ENCODE measurements at places on chromosomes 4 and X. TPM values are rescaled to one million over a fixed set of nuclear protein-coding genes. Genes with fewer than 3 reads are reported as not detected.
A peak's percentile ranks its signal among the peaks of the same experiment; 100 is the strongest.

GRCh38 chr4:101221294-101221693 lies 126.0 kb downstream of the PPP3CA start:
- H3K4me1 ChIP-seq = peaks cover 12% of the 10 kb centered on the region
- no peak overlapping the region for H3K4me3 ChIP-seq
- H3K27ac ChIP-seq = no peak overlapping the region
- no peak for DNase-seq
- H3K27me3 ChIP-seq = no peaks in the 10 kb centered on the region

GRCh38 chr4:54308110-54308509 lies 79.0 kb downstream of the PDGFRA start:
- no peaks in the 10 kb centered on the region for H3K36me3 ChIP-seq
- no peak overlapping the region for H3K27ac ChIP-seq
- H3K4me1 ChIP-seq = no peaks in the 10 kb centered on the region

DNA sequence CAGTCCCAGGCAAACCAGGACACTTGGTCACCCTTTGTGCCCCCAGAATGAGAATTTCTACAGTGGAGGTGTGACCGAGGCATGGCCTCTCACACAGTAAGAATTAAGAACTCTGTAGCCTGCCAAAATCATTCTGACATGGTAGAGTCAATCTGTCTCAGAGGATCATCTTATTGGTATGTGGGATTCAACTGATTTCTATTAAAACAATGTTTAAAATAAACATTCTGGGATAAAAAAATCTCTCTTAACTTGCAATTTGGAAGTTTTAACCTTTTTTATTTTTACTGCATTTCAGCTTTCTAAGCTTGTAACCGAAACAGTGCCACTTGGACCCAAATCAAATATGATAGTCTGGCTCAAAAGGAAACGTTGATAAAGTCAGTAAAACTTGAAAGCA lies 165.4 kb upstream of the LDB2 start:
- no peak overlapping the region for H3K4me3 ChIP-seq
- no peaks in the 10 kb centered on the region for H3K36me3 ChIP-seq
- H3K4me1 ChIP-seq = peaks cover 9% of the 10 kb centered on the region
- DNase-seq = no peak
- H3K27ac ChIP-seq = no peak overlapping the region
- H3K27me3 ChIP-seq = no peaks in the 10 kb centered on the region

Gene GLOD5
- not detected for total RNA-seq

Gene IBSP
- 0.16 TPM for total RNA-seq

- no peak overlapping the region for H3K4me3 ChIP-seq
- no peaks in the 10 kb centered on the region for H3K36me3 ChIP-seq
- peak; percentile 34 for DNase-seq
- no peak overlapping the region for H3K27ac ChIP-seq
- peaks cover 56% of the 10 kb centered on the region for H3K4me1 ChIP-seq
- no peaks in the 10 kb centered on the region for H3K27me3 ChIP-seq
Measured at GRCh38 chr4:139144161-139144859, 32.7 kb downstream of the ELF2 start.

- no peak overlapping the region for H3K27ac ChIP-seq
- H3K27me3 ChIP-seq = no peaks in the 10 kb centered on the region
- no peak for DNase-seq
- H3K4me1 ChIP-seq = no peaks in the 10 kb centered on the region
- H3K4me3 ChIP-seq = no peak overlapping the region
Measured at GRCh38 chrX:146614663-146615478, 194.7 kb upstream of the CXorf51B start.

GRCh38 chr4:71472946-71473345 lies 134.1 kb downstream of the SLC4A4 start:
- H3K4me1 ChIP-seq = no peaks in the 10 kb centered on the region
- no peak for DNase-seq
- H3K27me3 ChIP-seq = no peaks in the 10 kb centered on the region
- no peaks in the 10 kb centered on the region for H3K36me3 ChIP-seq
- H3K27ac ChIP-seq = no peak overlapping the region
- no peak overlapping the region for H3K4me3 ChIP-seq

- H3K27me3 ChIP-seq = no peaks in the 10 kb centered on the region
- peaks cover 14% of the 10 kb centered on the region for H3K4me1 ChIP-seq
- H3K27ac ChIP-seq = no peak overlapping the region
- H3K4me3 ChIP-seq = no peak overlapping the region
- DNase-seq = no peak
- H3K36me3 ChIP-seq = no peaks in the 10 kb centered on the region
Measured at GRCh38 chr4:183095199-183095512, 3.9 kb upstream of the WWC2 start.

DNA sequence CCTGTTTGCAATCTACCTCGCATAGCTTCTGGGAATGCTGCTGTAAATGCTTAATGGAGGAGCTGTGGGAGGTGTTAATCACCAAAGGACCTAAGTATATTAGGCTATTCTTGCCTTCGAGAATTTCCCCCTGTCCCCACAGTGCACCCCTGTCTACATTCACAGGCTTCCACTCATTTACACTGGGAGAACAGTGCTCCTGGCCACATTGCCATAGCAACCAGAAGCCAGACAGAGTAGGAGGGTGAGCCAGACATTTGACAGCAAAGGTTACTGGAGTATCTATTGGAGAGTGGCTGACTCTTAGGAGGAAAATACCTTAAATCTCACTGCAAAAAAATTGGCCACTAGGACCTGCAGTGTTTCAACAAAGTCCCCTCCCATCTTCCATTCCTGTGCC lies 185.9 kb upstream of the PBDC1 start:
- no peaks in the 10 kb centered on the region for H3K4me1 ChIP-seq
- H3K4me3 ChIP-seq = no peak overlapping the region
- H3K27ac ChIP-seq = no peak overlapping the region

DNA sequence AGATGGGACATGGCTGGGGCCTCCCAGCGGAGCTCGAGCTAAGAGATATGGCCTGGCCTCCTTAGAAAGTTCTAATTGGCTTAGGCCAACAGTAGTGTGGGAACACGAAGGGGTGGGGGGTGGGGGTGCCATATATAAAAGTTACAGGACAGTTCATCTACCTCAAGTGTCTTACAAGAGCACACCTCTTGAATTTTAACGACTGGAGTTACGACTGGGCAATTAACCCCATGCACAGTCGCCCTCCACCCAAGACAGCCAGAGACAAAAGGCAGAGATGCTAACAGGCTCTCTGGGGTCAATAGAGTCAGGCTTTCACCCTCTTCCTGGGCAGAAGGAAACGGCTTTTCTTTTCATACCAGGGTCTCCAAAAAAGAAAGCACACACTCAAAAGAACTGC lies 302.2 kb downstream of the BCOR start:
- no peak for DNase-seq
- no peaks in the 10 kb centered on the region for H3K36me3 ChIP-seq
- no peak overlapping the region for H3K27ac ChIP-seq
- no peaks in the 10 kb centered on the region for H3K4me1 ChIP-seq
- H3K4me3 ChIP-seq = no peak overlapping the region
- no peaks in the 10 kb centered on the region for H3K27me3 ChIP-seq

- no peak overlapping the region for H3K4me3 ChIP-seq
- no peaks in the 10 kb centered on the region for H3K36me3 ChIP-seq
- no peak for DNase-seq
- no peaks in the 10 kb centered on the region for H3K27me3 ChIP-seq
- no peaks in the 10 kb centered on the region for H3K4me1 ChIP-seq
- H3K27ac ChIP-seq = no peak overlapping the region
Measured at GRCh38 chr4:110003401-110004187, 90.9 kb downstream of the EGF start.

Gene FUNDC2
- total RNA-seq = 297 TPM

GRCh38 chr4:139144911-139145551 lies 32.0 kb downstream of the ELF2 start:
- DNase-seq = no peak
- H3K27ac ChIP-seq = no peak overlapping the region
- no peak overlapping the region for H3K4me3 ChIP-seq
- peaks cover 54% of the 10 kb centered on the region for H3K4me1 ChIP-seq

GRCh38 chr4:125582302-125582701 lies 267.5 kb downstream of the FAT4 start:
- no peaks in the 10 kb centered on the region for H3K27me3 ChIP-seq
- H3K36me3 ChIP-seq = no peaks in the 10 kb centered on the region
- H3K4me1 ChIP-seq = no peaks in the 10 kb centered on the region
- H3K4me3 ChIP-seq = no peak overlapping the region

GRCh38 chr4:172104539-172104938 lies 291.3 kb downstream of the GALNTL6 start:
- no peaks in the 10 kb centered on the region for H3K27me3 ChIP-seq
- no peaks in the 10 kb centered on the region for H3K4me1 ChIP-seq
- DNase-seq = no peak
- H3K4me3 ChIP-seq = no peak overlapping the region
- no peaks in the 10 kb centered on the region for H3K36me3 ChIP-seq

DNA sequence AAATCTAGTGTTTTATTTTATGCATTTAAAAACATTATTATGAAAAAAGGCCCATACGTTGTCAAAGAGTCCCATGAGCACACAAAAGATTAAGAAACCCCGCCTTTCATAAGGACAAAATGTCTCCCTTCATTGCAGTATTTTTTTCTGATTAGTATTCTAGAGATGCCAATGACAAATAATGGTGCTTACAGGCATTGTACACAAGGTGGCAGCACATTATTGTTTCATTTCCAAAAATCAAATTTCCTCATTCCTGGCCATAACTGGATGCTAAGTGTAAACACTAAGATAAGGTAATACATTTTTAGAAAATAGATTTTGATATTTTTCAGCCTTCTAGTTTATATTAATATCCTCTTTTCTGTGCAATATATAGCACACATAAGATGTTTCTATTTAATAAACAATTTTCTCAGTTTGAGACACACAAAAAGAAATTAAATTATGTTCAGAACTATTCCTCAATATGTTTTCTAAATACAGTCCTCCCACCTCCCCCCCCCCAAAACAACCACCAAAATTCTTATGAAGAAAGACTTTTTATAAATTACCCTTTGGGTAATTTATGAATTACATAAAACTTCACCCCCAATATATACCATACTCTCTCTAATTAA lies 47.7 kb downstream of the TIGD2 start:
- H3K27ac ChIP-seq = no peak overlapping the region
- no peaks in the 10 kb centered on the region for H3K36me3 ChIP-seq
- H3K4me1 ChIP-seq = no peaks in the 10 kb centered on the region
- no peak overlapping the region for H3K4me3 ChIP-seq
- H3K27me3 ChIP-seq = no peaks in the 10 kb centered on the region

GRCh38 chr4:75696581-75696980 lies 23.4 kb upstream of the G3BP2 start:
- DNase-seq = no peak
- H3K27me3 ChIP-seq = no peaks in the 10 kb centered on the region
- no peak overlapping the region for H3K4me3 ChIP-seq

GRCh38 chr4:32745351-32745750 lies 2025.2 kb downstream of the PCDH7 start:
- H3K27me3 ChIP-seq = no peaks in the 10 kb centered on the region
- no peak for DNase-seq
- H3K27ac ChIP-seq = no peak overlapping the region
- H3K4me3 ChIP-seq = no peak overlapping the region
- H3K4me1 ChIP-seq = no peaks in the 10 kb centered on the region
- H3K36me3 ChIP-seq = no peaks in the 10 kb centered on the region

GRCh38 chr4:4182835-4183568 lies 43.7 kb downstream of the OTOP1 start:
- H3K4me3 ChIP-seq = no peak overlapping the region
- H3K36me3 ChIP-seq = no peaks in the 10 kb centered on the region
- H3K4me1 ChIP-seq = no peaks in the 10 kb centered on the region
- H3K27me3 ChIP-seq = peaks cover 25% of the 10 kb centered on the region

- H3K27me3 ChIP-seq = no peaks in the 10 kb centered on the region
- H3K36me3 ChIP-seq = no peaks in the 10 kb centered on the region
- H3K27ac ChIP-seq = no peak overlapping the region
- no peaks in the 10 kb centered on the region for H3K4me1 ChIP-seq
- DNase-seq = no peak
Measured at GRCh38 chrX:55107911-55108310, 19.1 kb downstream of the PAGE2 start.

Gene FAM184B
- not detected for total RNA-seq

DNA sequence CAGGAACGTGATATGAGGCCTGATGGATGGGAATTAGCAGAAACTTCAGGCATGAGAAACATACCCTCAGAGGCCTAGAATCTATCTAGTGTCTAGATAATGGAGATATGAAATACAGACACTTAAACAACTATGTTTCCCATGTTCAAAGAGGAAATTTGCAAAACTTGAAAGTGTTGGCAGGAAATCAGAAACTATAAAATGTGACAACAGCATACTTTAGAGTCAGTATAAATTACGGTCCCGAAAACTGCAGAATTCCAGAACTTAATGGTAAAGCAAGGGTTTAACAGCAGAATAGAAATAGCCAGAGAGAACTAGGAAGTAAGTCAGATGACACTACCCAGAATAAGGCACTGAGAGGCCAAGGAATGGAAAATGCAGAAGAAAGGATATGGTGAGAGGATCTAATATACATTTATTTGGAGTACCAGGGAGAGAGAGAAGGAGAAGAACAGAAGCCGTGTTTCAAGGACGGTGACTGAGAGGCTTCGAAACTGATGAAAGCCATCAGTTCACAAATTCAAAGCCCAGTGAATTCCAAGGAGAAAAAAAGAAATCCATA lies 7.4 kb downstream of the HTT-AS start:
- no peaks in the 10 kb centered on the region for H3K36me3 ChIP-seq
- DNase-seq = no peak
- H3K27ac ChIP-seq = no peak overlapping the region

DNA sequence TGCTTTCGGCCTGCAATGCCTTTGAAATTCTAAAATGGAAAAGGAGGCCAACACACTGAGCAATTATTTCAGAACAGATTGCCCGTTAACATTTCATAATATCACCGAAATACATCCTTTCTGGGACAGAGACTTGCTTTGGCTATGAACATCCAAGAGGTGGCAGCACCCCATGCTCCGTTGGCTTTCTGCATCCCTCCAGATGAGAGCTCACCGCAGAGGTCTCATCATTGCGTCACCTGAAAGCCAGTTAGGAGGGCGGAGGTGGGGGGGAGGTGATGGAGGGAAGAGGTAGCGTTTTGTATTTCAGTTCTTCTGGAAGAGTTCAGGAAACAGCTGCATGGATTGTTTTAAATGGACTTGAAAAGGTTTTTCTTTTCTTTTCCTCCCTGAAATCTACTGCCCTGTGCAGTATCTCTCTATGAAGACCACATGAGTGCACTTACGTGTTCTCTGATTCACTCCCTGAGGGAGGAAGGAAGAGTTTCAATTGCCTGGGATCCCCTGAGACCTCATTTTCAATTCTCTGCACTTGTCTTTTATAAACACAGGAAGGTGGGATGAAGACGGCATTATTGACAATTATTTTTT lies 166.8 kb upstream of the PGRMC2 start:
- no peak overlapping the region for H3K27ac ChIP-seq
- no peaks in the 10 kb centered on the region for H3K27me3 ChIP-seq
- DNase-seq = peak; percentile 80

GRCh38 chr4:138576684-138577083 lies 334.5 kb upstream of the SLC7A11 start:
- H3K4me3 ChIP-seq = no peak overlapping the region
- no peaks in the 10 kb centered on the region for H3K36me3 ChIP-seq
- H3K27me3 ChIP-seq = no peaks in the 10 kb centered on the region
- DNase-seq = no peak
- H3K27ac ChIP-seq = no peak overlapping the region
- H3K4me1 ChIP-seq = no peaks in the 10 kb centered on the region

Gene PRKG2
- not detected for total RNA-seq

GRCh38 chr4:163939597-163939996 lies 445.1 kb downstream of the TMA16 start:
- H3K27ac ChIP-seq = no peak overlapping the region
- H3K36me3 ChIP-seq = no peaks in the 10 kb centered on the region
- no peak for DNase-seq
